Muscle of arm (tissue), 14 donors: ENCODE measurements at places on chromosomes 2 and 18. TPM values are rescaled to one million over a fixed set of nuclear protein-coding genes. Genes with fewer than 3 reads are reported as not detected.

The CCDC85A gene
- 2.8 TPM for polyA plus RNA-seq

The FOXI3 gene
- not detected for polyA plus RNA-seq

The GCG gene
- polyA plus RNA-seq: 16.4 TPM

The FEV gene
- polyA plus RNA-seq: not detected

The IL36B gene
- polyA plus RNA-seq: not detected

The DPP10 gene
- polyA plus RNA-seq: 4.5 TPM

GRCh38 chr2:8802741-8803140 is 34.7 kb downstream of the KIDINS220 start:
- DNase-seq: no peak
